NCI-H1417 treated with DMSO at 0.1 percent for 48 hours (cell line): ENCODE measurements at places on chromosomes 12 and 14.

DNA sequence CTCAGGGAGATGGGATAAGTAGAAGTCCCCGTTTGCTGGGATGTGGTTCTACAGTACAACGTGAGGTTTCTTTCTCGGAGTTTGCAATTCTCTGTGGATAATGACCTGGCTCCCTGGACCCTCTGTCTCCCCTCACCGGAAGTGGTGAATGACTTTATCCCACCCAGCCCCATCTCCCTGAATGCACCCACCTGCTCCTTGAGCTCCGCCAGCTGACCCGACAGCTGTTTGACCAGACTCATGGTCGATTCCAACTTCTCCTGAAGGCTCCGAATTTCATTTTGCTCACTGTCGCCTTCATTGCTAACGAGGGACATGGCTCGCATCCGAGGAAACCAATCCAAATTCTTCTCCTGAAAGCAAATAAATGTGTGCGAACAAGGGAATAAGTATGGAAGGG lies 144.6 kb downstream of the SSPN start:
- DNase-seq = no peak

GRCh38 chr12:8996682-8997405 lies 7.5 kb downstream of the KLRG1 start:
- DNase-seq = no peak

- DNase-seq = no peak
Observed at GRCh38 chr14:92637228-92637627, 111.2 kb downstream of the LGMN start.

DNA sequence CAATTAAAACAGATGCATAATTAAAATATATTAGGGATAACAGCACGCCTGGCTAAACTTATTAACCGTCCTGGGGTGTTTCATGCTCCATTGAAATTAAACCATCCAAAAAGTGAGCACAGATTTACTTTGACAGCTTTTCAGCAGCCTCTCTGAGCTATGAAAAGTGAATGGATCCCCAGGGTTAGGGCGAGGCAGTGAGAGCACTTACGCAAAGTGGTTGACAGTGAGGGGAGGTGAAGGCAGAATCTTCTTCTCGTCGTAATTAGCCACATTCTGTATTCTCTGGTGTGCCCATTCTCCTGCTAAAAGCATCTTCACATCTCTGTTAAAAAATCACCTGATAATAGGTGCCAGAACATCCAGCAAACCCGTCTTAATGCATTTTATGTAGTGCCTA lies 1.9 kb downstream of the TMTC2 start:
- DNase-seq = no peak

DNA sequence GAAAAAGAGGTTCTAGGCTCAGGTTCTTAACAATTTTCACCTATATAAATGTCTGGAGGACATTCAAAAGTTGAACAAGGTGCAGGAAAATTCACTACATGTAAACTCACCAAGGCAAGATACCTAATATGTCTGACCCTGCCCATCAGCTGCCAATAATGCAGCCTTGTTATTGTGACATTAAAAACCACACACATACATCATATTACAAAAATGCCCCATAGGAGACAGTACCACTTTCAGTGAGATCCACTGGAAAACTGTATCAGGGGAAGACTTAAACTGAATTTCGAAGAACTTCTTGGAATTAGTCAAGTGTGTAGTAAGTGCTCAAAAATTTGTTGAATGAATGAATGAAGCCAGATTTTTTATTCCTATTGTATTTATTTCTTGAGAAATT lies 83.1 kb downstream of the KICS2 start:
- DNase-seq = no peak

DNA sequence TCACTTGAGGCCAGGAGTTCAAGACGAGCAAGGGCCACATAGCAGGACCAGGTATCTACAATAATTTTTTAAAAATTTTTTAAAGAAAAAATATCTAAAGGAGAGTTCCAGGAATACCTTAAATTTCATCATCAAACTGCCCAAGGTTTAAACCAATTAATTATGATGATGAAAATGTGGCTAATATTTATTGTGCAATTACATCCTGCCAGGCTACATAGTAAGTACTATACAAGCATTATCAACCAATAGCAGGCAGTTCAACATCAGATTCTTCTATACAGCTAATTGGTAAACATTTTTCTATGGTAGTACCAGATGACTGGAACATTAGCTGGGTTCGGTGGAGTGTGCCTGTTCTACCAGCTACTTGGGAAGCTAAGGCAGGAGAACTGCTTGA lies 24.4 kb downstream of the DENND5B start:
- DNase-seq = no peak

DNA sequence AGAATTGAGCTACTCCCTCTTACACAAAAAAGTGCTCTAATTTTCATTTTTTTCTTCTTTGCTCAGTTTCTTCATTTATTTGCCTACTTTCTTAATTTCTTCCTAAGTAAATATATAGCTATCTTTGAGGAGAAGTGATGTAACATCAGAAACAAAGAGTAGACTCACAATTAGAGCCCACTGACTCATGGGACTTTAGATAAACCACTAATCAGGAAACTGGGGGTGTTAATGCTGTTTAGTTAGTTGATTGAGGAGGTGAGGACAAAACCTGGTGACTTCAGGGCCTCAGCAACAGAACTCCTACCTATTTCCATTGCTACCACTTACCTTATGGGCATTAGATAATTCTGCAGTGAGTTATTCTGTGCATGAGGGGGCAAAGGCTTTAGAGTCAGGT lies 151.7 kb downstream of the MON2 start:
- no peak for DNase-seq

DNA sequence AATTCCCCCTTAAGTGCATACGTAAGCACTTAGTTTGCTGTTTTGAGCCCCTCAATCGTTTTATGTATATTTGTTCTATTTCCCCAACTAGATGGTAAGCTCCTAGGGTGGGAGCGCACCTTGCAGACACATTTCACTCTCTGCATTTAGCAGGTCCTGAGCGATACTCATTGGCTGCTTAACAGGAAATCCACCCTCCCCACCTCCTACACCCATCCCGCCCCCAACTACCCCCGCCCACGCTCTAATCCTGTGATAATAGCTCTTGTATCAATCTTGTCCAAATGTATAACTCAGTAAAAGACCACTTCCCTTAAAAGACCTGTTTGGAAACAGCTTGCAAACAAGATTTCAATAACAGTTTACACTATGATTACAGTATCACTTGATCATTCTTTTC lies 8.1 kb downstream of the LPAR5 start:
- no peak for DNase-seq

DNA sequence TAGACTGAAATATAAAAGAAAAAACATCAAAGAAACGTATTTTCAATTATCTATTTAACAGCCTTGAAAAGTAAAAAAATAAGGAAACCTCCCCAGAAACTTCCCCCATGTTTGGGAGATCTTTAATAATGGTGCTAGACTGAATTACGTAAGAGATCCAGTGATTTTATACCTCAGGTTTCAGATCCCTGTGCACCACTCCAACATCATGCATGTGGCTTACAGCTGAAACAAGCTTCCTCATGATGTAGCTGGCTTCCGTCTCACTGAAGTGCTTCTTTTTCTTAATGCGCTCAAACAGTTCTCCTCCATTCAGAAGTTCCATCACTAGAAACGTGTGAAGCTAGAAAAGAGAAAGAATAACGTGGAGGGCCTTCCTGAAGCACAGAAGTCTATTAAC lies 78.0 kb upstream of the TTC7B start:
- DNase-seq = no peak

- no peak for DNase-seq
Observed at GRCh38 chr14:41605550-41606281, 960 bp upstream of the LRFN5 start.

DNA sequence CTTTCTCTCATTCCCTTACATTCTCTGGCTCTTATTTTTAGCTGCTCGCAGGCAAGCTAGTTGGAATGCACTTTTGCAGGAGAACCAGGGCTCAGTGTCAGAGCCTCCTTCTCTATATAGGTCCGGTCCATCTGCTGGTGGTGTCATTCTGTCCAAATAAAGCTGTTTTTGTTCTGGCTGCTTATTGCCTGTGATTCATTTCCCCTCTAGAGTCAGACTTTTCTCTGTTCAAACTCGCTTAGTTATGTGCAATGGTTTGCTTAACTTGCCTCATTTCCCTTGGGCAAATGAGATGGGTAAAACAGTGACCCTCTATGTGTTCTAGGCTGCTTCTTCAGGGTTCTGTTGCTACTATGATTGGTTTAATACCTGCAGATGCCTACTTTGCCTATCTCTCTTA lies 2.9 kb downstream of the SMARCD1 start:
- no peak for DNase-seq

- no peak for DNase-seq
Observed at GRCh38 chr12:107973950-107974349, 155.1 kb upstream of the WSCD2 start.

GRCh38 chr12:121087467-121088194 lies 45.0 kb upstream of the P2RX7 start:
- no peak for DNase-seq

DNA sequence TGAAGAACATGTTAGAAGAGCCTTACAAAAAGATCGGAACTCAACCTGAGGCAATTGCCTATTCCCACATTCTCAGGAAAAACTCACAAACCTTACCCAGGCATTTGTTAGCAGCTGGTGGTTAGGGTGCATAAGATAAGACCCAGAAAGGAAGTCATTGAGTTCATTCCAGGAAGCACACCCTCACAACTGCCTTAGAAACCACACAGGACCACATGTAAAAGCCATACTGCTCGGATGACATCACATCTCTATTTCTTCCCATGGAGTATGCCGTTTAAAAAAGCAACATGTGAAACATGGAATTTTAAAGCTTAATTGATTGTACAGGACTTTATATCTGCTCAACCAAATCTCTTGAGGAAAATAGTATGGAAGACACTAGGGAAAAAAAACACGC lies 411.2 kb downstream of the DAD1 start:
- no peak for DNase-seq

DNA sequence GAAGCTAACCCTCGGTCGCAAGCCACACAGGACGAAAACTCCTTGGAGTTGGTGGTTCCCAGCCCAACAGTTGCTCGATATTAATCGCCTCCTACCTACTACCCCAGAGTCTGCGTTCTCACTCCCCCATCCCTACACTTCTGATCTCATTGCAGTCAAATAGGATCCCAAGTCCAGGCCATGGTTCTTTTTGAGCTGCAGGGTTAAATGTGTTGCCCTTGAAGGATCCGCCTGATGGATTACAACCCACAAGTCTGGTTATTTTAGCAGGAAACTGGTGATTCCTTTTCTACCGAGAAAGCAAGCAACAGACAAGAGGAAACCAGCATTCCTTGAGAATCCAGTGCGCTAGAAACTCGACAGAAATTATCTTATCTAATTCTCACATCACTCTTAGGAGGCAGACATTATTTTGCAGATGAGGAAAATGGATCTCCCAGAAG lies 785 bp upstream of the NIN start:
- DNase-seq = no peak

DNA sequence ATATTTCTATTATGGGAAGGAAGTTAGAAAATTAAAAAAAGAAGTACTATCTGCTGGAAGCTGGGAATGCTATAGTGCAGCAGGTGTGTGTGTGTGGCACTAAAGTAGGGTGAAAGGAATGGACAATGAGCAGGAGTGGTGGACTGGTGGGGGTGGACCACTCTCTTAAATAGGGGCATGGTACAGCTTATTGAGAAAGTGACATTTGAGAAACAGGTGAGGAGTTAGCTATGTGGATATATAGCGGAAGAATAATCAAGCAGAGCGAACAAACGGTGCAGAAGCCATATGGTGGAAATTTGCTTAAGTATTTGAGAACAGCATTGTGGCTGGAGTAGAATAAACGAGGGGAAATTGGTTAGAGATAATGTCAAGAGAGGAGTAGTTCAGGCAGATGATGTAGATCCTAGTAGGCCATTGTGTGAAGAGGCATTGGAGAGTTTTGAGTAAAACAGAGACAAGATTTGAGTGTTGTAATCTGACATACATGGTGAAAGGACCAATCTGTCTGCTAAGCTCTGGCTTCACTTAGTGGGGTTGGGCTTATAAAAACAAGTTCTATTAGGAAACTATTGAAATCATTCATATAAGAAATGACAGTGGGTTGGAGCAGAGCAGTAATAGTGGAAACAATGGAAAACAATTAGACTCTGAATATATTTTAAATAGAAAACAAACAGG lies 149.2 kb upstream of the SYT10 start:
- no peak for DNase-seq

DNA sequence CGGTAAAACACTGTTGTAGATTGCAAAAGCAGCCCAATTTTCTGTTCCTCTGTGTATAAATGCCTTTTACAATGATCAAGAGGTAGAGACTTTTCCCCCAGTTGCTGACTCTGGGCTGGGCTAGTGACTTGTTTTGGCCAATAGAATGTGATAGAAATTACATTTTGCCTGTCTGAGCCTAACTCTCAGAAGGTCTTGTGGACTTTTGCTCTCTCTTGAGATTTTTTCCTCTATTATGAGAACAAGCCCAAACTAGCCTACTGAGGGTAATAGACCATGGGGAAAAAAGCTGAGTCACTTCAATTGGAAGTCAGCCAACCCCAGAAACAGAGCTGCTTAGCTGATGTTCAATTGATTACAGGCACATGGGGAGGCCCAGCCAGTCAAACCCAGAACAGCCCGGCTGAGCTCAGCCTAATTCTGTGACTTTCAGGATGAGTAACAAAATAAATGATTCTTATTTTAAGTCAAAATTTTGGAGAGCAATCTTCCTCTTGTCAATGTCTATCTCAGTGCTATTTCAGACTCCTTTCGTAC lies 61.4 kb downstream of the MYF5 start:
- peak; percentile 48 for DNase-seq

DNA sequence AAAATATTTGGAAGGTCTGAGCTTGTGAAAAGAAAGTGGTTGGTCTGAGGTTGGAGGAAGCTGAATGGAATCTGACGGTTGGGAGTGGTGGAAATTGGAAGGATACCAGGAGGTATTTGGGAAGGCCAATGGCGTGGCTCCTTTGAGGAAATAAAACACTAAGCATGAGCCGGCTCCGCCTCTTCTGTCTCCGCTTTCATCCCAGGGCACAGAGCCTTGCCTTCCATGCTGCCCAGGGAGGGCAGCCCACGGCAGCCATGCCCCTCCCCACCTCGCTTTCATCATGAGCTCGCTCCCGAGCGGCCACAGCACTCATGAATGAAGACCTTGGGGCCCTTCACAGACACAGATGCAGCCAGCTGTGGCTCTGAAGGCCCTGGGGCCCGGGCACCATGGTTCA lies 36.2 kb downstream of the HSP90AA1 start:
- DNase-seq = no peak

DNA sequence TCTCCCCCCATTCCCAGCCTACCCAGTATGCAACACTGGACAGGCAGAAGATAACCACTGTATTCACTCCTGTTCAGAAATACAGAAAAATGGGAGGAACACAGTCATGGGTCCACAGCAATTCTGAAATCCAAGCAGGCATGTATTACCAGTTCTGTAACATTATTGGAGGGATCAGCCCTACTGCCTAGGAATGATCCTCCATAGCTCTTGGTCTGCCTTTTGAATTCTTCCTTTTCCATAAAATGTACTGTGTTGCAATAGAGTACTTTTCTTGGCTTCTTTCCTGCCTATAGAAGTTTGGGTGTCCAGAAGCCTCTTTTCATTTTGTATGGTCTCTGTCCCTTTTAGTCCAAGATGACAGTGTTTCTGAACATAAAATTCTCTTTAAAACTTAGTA lies 46.5 kb downstream of the SPATS2 start:
- DNase-seq = no peak

- DNase-seq = no peak
Observed at GRCh38 chr12:15863984-15864383, 18.2 kb upstream of the STRAP start.
